ENCODE measurements at places on chromosomes 3 and 15.

GRCh38 chr3:172185907-172186306, 146.5 kb downstream of the FNDC3B start:
- no peak for DNase-seq

DNA sequence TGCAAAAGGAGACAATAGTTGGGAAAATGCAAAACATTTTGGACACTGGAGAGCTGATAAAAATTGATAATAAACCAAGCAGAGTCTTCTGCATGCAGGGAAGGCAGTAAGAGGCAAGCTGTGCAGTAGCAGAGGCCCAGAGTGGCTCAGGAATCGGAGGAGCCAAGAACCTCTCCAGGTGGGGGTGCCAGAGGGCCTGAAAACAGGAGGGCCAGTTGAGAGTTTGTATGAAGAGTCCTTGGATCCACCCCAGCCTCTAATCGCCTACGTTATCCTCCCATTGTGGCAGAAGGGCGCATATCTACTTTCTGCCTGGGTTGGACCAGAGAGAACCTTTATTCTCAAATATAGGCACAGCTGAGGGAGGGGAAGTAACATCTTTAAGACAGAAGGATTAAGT, 48.9 kb upstream of the RBP1 start:
- DNase-seq = no peak

DNA sequence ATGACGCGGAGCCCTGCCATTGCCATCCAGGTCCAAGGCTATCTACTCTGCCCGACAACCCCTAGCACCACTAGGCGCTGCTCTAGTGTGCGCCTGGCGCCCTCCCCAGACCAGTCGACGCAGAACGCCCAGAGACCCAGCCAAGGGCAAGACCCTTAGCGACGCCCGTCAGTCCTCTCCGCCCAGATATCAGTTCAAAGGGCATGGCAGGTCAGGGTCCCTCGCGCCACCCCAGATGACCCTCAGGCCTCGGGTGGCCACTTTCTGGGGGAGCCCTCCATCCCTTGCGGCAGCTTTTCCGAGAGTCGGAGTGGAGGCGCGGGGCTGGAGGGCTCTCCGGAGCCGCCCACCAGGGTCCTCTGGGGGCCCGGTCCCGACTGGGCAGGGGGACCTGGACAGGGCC, 371 bp upstream of the CLSTN2 start:
- no peak for DNase-seq

DNA sequence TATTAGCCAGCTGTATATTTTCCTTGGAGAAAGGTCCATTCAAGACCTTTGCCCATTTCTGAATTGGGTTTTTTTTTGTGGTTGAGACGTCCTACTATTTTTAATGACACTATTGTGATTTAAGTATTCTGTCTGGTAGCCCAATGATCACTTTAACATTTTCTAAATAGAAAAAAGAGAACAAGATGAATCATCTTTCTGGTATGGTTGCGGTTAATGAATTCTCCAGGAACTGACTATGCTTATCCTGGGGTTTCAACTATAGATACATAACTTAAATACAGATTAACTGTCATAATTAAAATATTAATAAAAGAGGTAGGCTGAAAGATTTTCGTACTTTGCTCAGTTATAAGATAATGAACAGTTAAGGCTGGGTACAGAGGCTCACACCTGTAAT, 51.9 kb downstream of the PBRM1 start:
- no peak for DNase-seq

- DNase-seq = no peak
Observed at GRCh38 chr15:44317423-44318058, 29.0 kb downstream of the GOLM2 start.

DNA sequence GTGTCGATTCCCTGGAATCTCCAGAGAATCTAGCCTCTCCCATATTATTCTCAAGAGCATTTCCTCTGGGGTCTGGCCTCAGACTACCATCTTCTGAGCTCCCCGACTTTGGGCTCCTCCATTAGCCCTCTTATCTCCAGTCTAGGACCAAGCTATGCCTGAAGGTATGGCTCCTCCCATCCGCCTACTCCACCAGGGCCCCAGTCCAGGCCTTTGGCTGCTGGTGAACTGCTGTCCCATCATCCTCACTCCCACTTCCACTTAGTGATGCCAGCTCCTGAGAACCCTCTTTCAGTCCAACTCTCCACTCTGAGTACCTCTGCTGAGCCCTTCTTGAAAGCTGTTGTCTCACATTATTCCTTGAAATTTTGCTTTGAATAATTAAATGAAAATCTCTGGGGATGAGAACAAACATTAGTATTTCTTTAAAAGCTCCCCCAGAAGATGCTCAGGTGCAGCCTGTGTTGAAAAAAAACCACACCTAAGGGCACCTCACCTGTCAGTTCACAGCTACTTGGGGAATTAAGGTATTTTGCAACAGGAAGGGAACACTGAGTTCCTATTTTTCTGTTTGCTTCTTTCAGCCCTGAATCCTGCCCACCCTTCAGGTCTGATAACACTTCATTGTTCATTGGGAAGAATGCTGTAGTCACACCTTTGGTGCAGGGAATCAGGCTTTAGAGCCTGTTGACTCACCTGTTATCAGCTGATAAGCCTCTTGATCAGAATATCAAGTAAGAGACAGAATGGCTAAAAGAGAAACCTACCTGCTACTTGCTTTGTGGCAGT, 9.5 kb downstream of the CLDN18 start:
- DNase-seq = no peak

- no peak for DNase-seq
Observed at GRCh38 chr15:78641102-78641748, at the start of gene CHRNB4. Gene CHRNB4, minus strand, starts transcription at chr15:78641210. Its CDS starts 77 bp downstream, at chr15:78641133.

DNA sequence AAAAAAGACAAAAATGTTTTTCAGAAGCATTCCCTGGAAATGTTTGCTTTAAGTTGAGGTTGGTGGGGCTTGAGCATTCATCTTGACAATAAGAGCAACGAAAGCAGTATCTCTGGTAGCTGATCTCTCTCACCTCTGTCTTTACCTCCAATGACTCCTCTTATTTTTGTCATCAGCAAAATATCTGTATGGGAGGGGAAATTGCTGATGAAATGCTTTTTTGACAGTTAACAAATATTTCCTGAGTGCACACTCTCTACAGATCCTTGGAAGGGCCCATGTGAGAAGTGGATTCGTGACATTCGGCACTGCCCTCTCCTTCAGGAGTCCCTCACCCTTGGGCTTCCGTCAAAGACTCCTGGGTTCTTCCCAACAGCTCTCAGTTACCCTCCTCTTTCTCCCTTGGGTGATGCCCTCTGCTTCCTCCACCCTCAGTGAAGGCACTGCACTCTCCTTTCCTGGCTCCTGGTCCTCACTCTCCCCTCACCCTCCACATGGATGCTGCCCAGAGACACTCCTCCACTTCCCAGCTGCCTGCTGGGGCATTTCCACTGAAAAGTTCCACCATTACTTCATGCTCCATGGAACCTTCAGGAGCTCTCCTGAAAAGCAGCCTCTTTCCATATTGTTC, 2.9 kb upstream of the CGNL1 start:
- DNase-seq = no peak

DNA sequence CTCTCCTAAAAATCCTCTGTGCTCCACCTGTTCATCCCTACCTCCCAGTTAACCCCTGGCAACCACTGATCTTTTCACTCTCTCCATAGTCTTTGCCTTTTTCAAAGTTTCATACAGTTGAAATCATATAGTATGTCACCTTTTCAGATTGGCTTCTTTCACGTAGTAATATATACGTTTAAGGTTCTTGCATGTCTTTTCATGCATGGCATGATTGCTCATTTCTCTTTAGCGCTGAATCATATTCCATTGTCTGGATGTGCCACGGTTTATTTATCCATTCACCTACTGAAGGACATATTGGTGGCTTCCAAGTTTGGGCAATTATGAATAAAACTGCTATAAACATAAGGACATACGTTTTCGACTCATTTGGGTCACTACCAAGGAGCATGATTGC, 28.7 kb downstream of the GLCE start:
- no peak for DNase-seq

DNA sequence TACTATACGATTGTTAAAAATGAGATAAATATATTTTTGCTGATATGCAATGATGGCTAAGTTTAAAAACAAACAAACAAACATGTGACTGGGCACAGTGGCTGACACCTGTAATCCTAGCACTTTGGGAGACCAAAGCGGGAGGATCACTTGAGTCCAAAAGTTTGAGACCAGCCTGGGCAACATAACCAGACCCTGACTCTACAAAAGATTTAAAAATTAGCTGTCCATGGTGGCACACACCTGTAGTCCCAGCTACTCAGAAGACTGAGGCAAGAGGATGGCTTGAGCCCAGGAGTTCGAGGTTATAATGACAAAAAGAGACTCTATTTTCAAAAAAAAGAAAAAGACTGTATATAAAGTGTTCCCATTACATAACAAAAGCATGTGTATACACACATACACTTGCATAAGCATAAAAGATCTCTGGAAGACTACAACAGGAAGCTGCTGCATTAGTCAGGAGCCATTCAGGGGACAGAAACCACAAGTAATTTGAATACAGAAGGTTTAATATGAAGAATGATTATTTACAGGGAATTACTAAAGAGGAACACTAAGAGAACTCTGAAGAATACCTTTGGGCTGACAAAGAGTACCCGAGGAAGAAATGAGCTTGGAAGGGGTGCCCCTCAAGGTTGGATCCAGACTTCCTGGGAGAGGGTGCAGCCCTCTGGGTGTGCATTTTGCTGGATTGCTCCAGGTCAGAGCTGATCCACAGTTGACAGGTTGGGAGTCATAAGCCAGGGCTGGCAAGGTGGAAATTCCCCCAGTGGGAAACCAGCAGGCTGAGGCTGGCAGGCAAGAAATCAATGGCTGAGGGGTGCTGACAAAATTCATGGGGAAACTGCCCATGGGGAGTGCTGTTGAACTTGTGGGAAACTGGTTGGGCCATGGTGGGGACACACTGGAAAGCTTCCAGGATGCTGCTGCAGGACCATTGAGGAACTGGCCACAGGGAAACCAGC, 9.3 kb upstream of the TM4SF18 start:
- no peak for DNase-seq

GRCh38 chr3:195774917-195775316, 36.8 kb downstream of the MUC4 start:
- no peak for DNase-seq

- no peak for DNase-seq
Observed at GRCh38 chr15:61327019-61327631, 98.0 kb upstream of the RORA start.

DNA sequence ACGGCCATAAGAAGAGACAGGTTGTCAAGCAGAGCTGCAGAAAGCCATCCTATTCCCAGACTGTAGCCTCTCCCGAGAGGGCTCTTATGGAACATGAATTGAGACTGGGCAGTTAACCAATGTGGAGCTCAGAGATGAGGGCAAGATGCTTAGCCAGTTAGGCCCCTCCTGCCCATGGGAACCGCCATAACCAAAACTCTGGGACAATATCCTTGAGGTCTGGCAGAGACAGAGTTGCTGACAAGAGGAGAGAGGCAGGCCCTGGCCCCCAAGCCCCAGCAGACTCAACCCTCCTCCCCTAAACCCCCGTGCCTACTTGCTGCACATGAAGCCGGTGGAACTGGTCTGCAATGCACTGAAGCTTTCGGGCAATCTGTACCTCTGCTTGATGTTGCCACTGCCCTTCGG, 4.8 kb downstream of the BMF start:
- DNase-seq = no peak

GRCh38 chr3:194686414-194686815, 732 bp downstream of the FAM43A start:
- DNase-seq = no peak

- no peak for DNase-seq
Observed at GRCh38 chr15:68789534-68790241, 31.0 kb downstream of the ANP32A start.

DNA sequence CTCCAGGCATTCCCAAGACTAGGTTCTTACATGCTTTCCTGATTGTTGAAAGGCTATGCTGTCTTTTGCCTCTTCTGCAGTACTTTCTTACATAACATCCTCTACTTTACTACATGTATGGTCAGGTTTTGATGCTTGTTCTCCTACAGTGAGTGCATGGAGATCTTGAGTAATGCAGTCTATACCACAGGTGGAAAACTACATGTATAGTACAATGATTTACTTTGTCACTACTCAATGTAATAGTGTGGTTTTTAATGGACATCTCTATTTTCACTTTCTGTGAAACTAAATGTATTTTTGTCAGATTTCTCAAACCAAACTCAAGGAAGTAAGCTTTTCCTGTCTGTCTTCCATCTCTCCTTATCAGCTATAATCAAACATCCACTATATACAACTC, 657.0 kb downstream of the TUSC7 start:
- no peak for DNase-seq

GRCh38 chr15:35566991-35567390, 21.0 kb upstream of the DPH6 start:
- no peak for DNase-seq

DNA sequence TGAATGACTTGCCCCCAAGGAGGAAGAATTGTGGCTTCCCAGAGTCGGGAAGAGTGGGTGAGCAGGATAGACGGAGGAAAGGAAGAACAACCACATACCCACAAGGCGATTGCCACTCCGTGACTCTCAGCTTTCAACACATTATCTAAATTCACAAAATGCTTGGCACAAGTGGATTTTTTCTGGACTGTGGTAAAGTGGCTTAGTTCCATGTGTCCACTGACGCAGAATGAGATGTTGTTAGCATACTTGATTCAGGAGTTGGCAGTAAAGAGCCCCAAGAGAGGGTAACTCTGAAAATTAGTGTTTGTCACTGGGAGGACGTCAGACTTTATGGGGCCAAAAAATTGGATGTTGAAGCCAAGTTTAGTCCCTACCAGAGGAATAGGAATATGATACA, 198.8 kb upstream of the CTNNB1 start:
- no peak for DNase-seq

GRCh38 chr3:195808741-195809290, 2.9 kb downstream of the MUC4 start:
- DNase-seq = no peak

- DNase-seq = no peak
Observed at GRCh38 chr3:20575146-20575545, 389.1 kb upstream of the SGO1 start.

DNA sequence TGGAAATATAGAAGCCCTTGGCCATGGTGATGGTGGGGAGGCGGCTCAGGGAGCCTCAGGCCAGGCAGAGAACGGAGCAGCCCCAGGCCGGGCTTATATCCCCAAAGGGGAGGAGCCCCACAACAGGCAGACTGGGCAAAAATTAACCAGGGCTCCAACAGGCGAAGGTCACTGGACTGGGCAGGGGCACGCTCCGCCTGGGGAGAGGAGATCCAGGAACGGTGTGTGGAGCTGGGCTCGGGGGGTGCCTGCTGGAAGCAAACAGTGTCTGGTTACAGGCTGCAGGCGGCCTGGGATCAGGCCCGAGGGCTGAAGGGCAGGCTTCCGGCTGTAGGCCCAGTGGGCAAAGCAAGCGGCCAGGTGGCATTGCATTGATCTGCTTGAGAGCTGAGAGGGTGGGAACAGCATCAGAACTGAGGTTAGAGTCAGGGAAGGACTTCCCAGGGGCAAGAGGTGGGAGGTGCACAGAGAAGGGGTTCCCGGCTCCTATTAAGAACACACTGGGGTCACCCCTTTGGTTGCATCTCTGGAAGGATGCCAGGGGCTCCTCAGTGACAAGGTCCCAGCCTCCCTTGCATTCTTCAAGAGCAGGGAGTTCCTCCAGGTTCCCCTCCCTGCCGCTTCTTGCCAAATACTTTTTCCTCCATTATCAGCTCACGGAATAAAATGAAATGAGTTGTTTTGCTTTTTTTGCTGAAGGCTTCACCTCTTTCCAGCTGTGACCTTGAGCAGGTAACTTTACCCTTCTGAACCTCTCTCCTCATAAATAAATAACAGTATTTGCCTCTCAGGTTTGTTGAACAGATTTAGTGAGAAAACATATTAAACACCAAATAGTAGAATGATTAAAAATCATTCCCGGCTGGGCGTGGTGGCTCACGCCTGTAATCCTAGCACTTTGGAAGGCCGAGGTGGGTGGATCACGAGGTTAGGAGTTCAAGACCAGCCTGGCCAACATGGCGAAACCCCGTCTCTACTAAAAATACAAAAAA, 7.8 kb downstream of the ANPEP start:
- DNase-seq = no peak

Data from stimulated activated CD8-positive, alpha-beta memory T cell treated with anti-CD3 and anti-CD28 coated beads, Interleukin-4, amount 100 ng/mL, for 4 hours (primary cell).